ENCODE measurements at places on chromosomes 13 and 19.

DNA sequence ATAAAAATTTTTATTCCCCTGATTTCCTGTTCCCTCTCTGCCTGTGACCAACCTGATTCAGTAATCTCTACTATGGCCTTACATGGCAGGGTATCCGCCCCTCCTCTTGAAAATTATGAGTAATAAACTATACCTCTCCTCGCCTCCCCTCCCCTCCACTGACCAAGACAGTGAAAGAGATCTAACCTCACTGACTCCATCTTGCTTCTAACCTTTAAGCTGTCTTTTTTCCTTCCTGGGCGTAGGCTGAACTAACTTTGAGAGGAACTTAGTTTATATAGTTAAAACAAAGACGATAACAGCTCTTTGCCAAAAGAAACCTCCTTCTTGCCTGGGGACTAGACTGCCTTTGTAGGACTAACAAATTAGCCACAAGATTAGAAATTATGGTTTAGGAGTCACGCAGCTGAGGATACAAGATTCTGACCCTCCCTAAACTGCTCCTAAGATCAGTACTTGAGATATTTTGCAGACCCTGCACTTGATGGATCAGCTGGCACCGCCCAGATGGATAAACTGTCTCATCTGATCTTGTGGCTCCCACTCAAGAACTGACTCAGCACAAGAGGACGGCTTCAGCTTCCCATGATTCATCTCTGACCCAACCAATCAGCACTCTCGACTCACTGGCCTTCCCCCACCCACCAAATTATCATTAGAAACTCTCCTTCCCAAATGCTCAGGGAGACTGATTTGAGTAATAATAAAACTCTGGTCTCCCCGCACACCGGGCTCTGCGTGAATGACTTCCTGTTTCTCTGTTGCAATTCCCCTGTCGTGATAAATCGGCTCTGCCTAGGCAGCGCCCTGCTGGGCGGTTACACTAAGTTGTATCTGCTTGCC is 187.1 kb downstream of the TDRD3 start:
- DNase-seq = peak; percentile 1

GRCh38 chr19:43395561-43395960 is 19.1 kb upstream of the TEX101 start:
- no peak for DNase-seq

- DNase-seq = no peak
These were observed 21.3 kb upstream of the TINCR start for GRCh38 chr19:5588906-5589676.

GRCh38 chr13:27712421-27712820 is 79.9 kb upstream of the GSX1 start:
- DNase-seq = peak; percentile 4

DNA sequence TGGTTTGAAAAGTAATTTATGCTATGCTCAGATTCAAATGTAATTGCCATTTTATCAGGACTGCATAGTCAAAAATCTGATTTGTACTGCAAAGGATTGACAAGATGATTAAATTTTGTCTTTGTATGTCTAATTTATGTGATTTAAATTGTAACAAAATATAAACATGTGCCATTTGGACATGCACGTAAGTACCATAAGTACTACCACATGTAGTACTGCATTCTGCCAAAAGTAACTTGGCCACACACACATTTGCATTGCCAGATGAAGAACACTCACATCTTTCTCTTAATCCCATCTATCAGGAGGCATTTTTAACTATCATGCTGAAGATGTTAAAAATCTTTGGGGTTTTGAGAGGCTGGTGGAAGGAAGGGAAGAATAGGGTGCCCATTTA is 133.3 kb downstream of the KLF12 start:
- DNase-seq = no peak

DNA sequence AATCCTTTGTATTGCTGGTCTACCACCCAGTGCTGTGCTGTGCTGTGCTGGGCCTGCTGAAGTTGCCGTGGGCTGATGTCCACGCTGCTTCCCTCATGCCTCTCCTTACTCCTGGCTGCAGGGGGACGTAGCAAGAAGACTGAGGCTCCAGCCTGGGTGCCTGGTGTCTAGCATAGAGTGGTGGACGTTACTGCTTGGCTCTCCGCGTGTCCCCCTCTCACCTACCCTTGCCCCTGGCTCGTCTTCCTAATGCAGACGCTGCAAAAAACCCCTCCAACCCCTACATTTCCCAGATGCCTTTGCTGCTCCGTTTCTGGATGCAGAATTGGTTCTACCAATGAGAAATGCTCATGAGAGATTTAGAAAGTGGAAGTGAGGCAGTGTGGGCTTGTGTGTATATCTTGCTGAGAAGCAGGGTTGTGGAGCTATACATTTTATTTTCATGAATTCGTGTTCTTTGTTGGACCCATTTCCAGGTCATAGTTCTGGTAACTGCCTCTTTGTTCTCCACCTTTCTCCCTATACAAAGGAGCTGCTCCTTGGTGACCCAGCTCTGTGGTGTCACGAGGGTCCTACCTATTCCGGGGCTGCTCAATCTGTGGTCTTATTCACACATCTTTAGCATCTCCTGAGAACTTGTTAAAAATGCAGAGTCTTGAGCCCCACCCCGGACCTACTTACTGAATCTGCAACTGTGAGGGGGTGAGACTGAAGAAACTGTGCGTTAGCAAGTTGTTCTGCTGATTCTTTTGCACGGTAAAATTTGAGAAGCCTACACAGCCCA is 7.9 kb upstream of the DENND1C start:
- no peak for DNase-seq

DNA sequence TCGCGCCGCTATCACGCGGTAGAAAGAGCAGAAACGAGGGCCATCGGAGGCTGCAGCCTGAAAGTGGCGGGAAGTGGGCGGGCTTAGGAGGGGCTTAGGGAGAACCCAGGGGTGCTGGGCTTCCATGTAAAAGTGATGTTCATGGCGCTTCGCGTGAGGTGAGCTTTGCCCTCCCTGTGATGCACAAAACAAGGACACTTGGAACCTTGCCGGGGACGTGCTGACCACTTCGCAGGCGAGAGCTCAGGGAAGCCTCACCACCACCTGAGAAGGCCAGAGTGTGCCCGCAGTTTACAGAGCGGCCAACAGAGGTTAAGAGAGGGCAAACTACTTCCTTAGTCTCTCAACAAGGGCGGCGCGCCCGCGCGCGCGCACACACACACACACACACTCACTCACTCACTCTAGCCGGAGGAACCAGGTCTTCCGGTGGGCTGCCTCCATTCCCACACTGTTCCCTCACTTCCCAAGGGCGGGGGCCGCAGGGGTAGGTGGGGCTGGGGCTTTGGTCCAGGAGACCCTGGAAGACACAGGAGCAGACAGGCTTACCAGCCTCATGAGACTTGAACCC is 651 bp downstream of the GAPDHS start:
- peak; percentile 28 for DNase-seq

DNA sequence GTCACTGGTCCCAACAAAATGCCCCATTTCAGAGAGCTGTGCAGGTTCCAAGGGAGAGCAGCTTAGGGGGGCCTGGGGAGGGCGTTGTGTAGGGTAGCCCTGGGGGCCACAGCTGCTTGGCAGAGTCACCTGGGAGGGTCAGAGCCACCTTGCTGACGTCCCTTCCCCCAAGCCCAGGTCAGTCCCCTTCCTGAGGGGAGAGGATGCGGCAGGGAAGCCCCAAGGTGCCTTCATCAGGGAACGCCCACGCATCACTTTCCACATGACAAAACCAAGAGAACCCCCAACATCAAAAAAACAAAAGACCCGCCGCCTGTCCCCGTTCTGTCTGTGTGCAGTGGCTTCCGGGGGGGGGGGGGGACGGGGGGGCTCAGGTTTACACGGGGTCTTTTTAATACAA is 5.3 kb upstream of the UQCR11 start:
- no peak for DNase-seq

DNA sequence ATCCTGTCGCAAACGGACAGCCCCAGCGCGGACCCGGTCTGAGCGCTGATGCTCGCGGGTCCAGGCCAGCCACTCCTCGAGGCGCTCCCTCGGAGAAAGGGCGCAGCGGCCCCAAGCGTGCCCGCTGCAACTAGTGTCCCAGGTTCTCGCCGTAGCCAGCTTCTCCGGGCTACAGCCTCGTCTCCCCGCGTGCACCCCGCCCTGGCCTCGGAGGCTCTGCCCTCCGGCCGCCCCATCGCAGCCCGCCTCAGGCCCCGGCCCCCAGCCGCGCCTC is 487 bp downstream of the FLT1 start:
- no peak for DNase-seq

DNA sequence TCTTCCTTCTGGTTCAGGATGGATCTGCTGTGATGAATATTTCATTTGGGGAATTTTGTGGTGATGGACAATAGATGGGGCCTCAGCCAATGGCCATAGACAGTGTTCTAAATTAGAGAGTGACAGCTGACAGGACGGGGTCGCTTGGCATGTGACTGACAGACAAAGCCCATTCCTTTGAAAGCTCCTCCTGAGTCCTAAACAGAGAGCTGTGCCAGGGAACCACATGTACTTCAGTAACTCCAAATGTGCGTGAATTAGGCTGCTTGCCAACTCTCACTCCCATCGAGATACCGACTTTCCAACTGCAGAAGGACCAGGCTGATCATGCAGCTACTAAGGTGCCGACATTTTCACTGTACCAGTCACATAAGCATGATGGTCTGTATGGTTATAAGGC is 187.7 kb downstream of the SHISA2 start:
- no peak for DNase-seq

DNA sequence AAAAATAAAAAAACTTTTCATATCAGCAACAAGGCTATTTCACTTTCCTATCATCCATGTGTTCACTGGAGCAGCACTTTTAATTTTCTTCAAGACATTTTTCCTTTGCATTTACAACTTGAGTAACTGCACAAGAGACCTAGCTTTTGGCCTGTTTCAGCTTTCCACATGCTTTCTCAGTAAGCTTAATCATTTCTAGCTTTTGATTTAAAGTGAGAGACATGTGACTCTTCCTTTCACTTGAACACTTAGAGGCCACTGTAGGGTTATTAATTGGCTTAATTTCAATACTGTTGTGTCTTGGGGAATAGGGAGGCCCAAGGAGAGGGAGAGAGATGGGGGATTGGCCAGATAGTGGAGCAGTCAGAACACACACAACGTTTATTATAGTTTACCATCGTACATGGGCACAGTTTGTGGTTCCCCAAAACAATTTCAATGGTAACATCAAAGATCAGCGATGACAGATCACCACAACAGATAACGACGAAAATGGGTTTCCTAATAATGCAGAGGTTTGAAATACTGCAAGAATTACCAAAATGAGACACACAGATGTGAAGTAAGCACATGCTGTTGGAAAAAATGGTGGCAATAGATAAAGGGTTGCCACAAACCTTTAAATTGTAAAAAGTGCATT is 117.6 kb downstream of the GGACT start:
- no peak for DNase-seq

DNA sequence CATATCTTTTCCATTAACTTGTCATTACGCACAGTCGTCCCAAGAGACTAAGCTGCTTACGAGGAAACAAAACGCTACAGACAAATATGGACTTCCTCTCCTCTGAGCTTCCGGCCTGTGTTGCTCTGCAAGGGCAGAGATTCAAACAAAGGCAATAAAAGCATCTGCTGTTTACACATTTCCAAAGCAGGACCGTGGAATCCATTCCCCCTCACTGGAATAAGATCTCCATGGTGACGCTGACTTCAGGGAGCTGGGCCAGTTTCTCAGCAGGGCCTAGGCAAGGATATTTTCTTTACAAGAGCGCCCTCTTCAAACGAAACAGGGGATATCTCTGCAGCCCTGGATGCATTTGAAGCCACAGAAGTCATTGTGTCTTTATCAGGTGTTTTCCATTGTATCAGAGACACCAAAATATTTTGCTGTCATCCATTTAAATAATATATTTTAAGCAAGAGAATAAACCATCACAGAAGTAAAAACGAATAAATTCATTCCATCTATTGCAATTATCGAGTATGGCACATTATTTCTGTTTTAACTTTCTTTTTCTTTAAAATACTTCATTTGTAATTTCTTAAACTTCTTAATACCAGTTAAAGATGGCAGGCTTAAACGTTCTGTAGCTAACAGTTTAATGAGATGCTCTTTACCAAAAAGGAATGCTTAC is 177.5 kb downstream of the DCLK1 start:
- DNase-seq = no peak

- DNase-seq = no peak
These were observed 6.9 kb downstream of the ADGRE1 start for GRCh38 chr19:6894313-6894712.

- DNase-seq = no peak
These were observed 13.2 kb downstream of the AP3D1 start for GRCh38 chr19:2138061-2138728.

DNA sequence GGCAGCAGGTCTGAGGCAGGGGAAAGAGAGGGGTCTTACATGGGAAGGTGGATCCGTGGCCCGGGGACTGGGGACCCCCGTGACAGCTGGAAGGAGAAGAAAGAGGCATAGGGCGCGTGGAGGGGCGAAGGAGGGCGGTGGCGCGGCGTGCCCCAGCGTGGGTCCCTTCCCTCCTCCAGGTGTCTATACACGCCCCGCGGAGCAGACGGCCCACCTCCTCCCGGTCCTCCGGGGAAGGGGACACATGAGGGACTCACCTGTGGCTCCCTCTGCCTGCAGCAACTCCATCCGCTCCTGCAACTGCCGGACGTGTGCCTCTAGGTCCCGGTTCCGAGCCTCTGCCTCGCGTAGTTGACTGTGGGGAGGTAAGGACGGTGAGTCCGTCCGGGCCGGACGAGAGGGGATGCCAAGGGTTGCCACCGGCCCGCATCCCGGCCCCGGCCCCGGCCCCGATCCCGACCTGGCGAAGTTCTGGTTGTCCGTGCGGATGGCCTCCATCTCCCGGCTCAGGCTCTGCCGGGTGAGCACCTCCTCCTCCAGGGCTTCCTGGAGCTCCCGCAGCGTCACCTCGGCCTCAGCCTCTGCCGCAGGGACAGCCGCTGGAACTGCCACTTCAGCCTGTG is 2.4 kb upstream of the SIX5 start:
- DNase-seq = no peak

Measured in stimulated activated CD4-positive, alpha-beta T cell treated with anti-CD3 and anti-CD28 coated beads, Interleukin-2, amount 100 ng/mL, for 24 hours (primary cell).